Activated CD8-positive, alpha-beta T cell treated with anti-CD3 and anti-CD28 coated beads for 36 hours (primary cell): ENCODE measurements at places on chromosomes 5 and 9. TPM values are rescaled to one million over a fixed set of nuclear protein-coding genes. Genes with fewer than 3 reads are reported as not detected.

TBC1D2 gene
- total RNA-seq = 1.5 TPM

IFNA21 gene
- not detected for total RNA-seq

ERAP2 gene
- total RNA-seq = 44.5 TPM

HARS1 gene
- total RNA-seq = 84.5 TPM

SPATA31C1 gene
- total RNA-seq = not detected

DNAH5 gene
- not detected for total RNA-seq

S100Z gene
- total RNA-seq = 0.81 TPM

WNT8A gene
- total RNA-seq = not detected

HTR1A gene
- not detected for total RNA-seq

GABRA1 gene
- total RNA-seq = not detected

CDX1 gene
- total RNA-seq = not detected

FBP2 gene
- total RNA-seq = not detected

SET gene
- 749 TPM for total RNA-seq

AGXT2 gene
- total RNA-seq = not detected

SYK gene
- total RNA-seq = 0.20 TPM

FAM151B gene
- total RNA-seq = 0.25 TPM

ANKRD20A1 gene
- total RNA-seq = 1.2 TPM

TCERG1 gene
- total RNA-seq = 116 TPM

EPB41L4B gene
- total RNA-seq = 0.34 TPM

DAB2 gene
- 0.16 TPM for total RNA-seq

OSTF1 gene
- 55.3 TPM for total RNA-seq

SLC1A3 gene
- 0.34 TPM for total RNA-seq

DMRTA1 gene
- total RNA-seq = not detected

SIT1 gene
- 99.9 TPM for total RNA-seq

GABRA6 gene
- not detected for total RNA-seq

ATG10 gene
- 12.0 TPM for total RNA-seq

DAB2IP gene
- 1.5 TPM for total RNA-seq
